ENCODE measurements at places on chromosomes 2 and 18. TPM values are rescaled to one million over a fixed set of nuclear protein-coding genes. Genes with fewer than 3 reads are reported as not detected.

MPV17 gene
- total RNA-seq: 27.9 TPM

SALL3 gene
- total RNA-seq: 0.96 TPM

DNA sequence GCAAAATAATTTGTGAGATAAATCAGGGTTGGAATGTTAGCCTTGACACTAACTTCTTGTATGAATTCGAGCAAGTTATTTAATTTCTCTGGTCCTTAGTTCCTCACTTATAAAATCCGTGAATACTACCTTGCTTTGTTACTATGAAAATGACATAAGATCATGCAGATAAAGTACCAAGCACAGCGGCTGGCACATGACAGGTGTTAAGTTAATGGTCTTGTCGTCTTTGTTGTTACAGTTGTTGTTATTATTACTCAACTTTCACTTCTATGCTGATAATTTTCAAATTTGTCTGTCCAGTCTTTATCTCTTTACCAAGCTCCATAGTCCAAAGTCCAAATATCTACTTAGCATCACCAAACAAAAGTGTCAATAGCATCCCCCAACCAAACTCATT, 482.1 kb downstream of the ARHGAP15 start:
- DNase-seq: no peak

DNA sequence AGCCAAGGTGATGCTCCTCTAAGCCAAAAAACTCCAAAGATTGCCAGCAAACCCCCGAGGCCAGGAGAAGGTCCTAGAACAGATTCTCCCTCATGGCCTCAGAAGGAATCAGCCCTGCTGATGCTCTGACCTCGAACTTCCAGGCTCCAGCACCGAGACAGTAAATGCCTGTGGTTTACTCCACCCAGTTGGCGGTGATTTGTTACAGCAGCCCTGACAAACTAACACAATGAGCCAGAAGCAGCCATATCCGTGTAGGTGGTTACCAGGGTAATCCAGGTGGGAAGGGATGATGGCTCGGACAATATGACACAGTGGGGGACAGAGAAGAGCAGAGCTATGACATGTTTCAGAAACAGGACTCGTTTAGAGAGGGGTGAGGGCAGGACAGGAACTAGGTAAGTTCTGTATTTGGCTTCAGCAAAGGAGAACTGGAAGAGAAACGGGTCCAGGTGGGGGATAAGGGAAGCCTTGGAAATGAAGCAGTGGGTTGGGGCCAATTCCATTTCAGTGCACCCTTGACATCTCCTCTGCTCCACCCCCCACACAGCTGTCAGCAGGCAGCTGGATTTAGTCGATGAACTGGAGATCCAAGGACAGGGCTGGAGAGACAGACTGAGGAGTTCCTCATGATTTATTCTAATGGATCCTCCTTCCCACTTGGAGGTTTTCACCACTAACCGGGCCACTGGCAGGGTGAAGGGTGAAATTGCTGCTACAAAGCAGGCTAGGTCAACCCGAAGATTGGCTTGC, 179.7 kb upstream of the SH3BP4 start:
- peak; percentile 13 for DNase-seq

- DNase-seq: no peak
Observed at GRCh38 chr18:3597409-3598357, 147.7 kb downstream of the TGIF1 start.

- DNase-seq: no peak
Observed at GRCh38 chr18:44974174-44974573, 293.5 kb downstream of the SETBP1 start.

- no peak for DNase-seq
Observed at GRCh38 chr2:52919673-52920072, 847.9 kb upstream of the CHAC2 start.

GRCh38 chr2:234483568-234484251, 13.2 kb downstream of the ARL4C start:
- DNase-seq: no peak

DNA sequence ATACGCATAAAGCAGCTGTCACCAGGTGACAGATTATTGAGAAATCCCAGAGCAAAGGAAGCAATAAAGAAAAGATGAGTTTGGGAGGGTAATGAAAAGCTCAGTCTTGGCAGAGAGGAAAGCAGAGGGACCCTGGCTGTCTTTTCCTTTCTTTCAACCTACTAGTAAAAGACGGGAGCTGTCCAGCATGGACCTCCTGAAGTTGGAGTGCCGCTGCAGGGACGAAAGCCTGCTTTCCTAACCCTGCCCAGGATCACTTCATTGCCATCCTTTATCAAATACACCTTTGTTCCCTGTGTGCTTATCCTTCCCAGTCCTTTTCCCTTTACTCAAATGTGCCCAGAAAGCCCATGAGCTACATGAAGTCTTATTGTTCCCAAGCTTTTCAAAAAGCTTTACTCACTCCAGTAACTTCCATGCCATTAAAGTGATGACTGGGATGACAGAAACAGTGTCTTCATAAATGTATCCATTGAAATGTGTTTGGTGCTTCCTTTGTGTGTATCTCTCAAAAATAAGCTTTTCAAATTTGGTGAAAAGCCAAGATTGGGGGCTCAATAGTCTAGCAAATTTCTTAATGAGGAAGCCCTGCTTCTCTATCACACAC, 3.7 kb upstream of the SPR start:
- peak; percentile 59 for DNase-seq

- DNase-seq: no peak
Observed at GRCh38 chr2:99680946-99681345, 191.1 kb upstream of the REV1 start.

DNA sequence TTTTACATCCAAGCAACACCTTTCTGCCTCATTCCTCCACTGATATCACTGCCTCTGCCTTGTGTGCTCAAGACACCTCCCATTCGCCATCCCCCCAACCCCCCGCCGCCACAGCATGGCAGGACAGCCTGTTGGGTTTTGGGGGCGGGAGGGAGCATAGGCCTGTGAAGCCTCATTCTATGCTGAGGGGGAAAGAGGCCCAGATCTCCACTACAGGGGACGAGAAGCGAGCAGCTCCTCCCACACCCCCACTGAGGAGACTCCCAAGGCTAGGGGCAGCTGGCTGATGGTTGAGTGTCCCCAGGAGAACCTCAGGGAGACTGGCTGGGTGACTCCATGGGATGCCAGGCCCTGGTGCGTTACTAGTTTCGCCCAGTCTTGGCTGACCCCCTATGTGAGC, 214.3 kb upstream of the SIX2 start:
- DNase-seq: no peak

GRCh38 chr2:96150791-96151594, 5.8 kb upstream of the DUSP2 start:
- no peak for DNase-seq

DNA sequence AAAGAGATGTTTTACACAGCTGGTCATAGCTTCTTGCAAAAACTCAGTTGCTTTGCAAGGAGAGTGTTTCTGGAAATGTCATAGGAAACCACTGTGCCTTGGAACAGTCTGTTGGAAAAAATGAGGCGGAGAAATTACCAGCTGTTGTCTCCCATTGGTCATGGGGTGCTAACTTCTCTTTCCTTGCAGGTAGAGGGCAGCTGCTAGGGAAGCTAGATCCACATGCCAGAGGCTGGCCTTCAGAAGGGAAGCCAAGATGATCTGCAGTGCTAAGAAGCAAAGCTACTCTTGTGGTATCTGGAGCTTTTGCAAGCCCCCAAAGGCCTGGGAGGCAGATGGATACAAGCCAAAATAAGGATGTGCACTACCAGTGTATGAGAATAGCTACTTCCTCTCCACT, 34.8 kb upstream of the LAMA1 start:
- peak; percentile 31 for DNase-seq

All from umbilical cord (tissue), 2 donors.